Glutamatergic neuron (in vitro differentiated cells): ENCODE measurements at places on chromosomes 11 and 22. TPM values are rescaled to one million over a fixed set of nuclear protein-coding genes. Genes with fewer than 3 reads are reported as not detected.

DNA sequence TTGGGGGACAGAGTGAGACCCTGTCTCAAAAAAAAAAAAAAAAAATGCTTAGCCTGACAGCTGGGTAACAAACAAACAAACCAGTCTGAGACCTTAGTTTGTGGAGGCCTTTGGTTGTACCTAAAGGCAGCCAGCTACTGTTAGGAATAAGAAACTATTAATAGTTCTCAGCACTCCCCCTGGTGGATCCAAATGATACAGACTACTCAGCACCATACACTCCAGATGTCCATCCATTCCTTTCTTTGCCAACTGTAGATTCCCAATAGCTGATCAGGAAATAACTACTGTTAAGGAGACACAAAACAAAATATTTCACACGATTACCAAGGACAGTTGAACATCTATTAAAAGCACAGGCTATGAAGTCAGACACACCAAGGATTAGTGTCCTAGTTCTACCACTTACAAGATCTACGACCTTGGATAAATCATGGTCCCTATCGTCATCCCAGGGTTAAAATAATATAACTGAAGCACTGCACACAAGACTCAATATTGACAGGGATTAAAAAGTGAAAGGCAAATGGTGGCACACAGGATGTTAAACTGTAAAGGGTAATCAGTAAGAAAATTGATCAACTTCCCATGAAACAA is 17.2 kb downstream of the CLDN25 start:
- H3K4me1 ChIP-seq = peaks cover 6% of the 10 kb centered on the region
- no peak overlapping the region for H3K27ac ChIP-seq
- H3K4me3 ChIP-seq = no peak overlapping the region

- no peak for DNase-seq
- peaks cover 12% of the 10 kb centered on the region for H3K27me3 ChIP-seq
- H3K36me3 ChIP-seq = no peaks in the 10 kb centered on the region
- no peak overlapping the region for H3K4me3 ChIP-seq
- H3K27ac ChIP-seq = no peak overlapping the region
These were observed 67.9 kb upstream of the GRK3 start for GRCh38 chr22:25496396-25497064.

DNA sequence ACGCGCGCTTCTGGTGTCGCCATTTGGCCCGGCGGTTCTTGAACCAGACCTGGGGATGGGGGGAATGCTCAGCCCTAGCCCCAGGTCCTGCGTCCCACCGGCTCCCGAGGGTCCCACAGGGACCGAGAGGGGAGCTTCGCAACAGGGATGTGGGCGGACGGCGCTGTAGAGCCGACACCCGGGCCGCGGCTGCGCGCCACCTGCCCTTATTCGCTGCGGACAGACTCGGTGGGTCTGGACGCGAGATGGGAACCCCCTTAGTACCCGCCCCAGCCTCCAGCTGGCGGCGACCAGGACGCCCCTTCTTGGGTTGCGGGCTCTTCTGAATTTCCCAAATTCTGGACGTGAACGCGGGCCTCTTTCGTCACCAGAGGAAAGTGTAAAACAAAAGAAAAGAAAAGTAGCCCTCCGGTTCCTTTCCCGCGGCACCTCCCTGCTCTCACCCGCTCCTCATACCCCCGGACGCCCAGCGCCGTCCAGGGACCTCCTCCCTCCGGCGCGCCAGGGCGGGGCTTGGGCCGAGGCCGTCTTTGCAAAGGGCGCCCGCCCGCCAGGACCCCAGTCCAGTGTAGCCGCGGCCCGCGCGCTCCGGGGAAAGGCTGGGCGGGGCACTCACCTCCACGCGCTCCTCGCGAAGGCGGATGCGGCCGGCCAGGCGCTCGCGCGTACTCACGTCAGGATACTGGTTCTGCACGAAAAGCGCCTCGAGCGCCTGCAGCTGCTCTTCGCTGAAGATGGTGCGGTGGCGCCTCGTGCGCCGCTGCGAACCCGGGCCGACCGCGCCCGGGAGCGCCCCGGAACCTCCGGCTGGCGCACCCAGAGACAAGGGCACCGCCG is 827 bp downstream of the GSC2 start:
- DNase-seq = peak; percentile 41
- peaks cover 20% of the 10 kb centered on the region for H3K27me3 ChIP-seq

DNA sequence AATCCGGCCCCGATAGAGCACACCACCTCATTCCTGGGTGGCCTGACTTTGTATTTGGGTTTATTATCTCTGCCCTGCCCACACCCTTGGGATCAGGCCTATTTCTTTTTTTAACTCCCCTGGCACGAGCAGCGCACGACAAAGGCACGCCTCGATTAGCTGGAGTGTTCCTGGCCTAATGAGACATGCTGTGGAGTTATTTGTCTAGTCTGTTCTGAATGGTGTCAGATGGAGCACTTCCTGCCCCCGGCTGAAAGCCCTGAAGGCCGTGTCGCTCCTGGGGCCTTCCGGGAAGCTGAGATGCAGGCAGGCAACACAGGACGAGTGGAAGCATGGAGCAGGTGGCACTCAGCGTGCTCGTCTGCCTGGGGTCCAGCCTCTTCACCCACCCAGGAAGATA is 47.1 kb downstream of the LARGE1 start:
- peaks cover 23% of the 10 kb centered on the region for H3K4me1 ChIP-seq
- DNase-seq = peak; percentile 67
- peak overlapping the region; percentile 70 for H3K27ac ChIP-seq
- no peaks in the 10 kb centered on the region for H3K36me3 ChIP-seq
- peak overlapping the region; percentile 18 for H3K4me3 ChIP-seq
- H3K27me3 ChIP-seq = peaks cover 2% of the 10 kb centered on the region

DNA sequence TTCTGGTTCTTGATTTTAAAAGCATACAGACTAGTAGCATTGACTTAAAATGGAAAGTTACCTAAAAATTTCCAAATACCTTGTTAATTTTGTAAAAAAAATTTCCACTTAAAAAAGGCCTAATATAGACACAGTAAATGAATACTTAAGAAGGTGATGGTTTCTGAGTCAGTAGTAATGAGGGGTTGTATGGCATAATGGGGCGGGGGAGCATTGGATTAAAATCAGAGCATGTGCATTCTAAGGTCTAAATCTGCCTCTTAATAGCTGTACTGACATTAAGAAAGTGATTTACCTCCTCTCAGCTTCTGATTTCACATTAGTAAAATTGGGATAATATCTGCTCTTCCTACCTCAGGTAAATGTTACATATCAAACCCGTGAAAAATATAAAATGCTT is 446.5 kb downstream of the AASDHPPT start:
- H3K27me3 ChIP-seq = peaks cover 5% of the 10 kb centered on the region
- peaks cover 5% of the 10 kb centered on the region for H3K36me3 ChIP-seq
- H3K4me3 ChIP-seq = peak overlapping the region; percentile 61
- peak overlapping the region; percentile 72 for H3K27ac ChIP-seq
- peaks cover 37% of the 10 kb centered on the region for H3K4me1 ChIP-seq
- no peak for DNase-seq

DNA sequence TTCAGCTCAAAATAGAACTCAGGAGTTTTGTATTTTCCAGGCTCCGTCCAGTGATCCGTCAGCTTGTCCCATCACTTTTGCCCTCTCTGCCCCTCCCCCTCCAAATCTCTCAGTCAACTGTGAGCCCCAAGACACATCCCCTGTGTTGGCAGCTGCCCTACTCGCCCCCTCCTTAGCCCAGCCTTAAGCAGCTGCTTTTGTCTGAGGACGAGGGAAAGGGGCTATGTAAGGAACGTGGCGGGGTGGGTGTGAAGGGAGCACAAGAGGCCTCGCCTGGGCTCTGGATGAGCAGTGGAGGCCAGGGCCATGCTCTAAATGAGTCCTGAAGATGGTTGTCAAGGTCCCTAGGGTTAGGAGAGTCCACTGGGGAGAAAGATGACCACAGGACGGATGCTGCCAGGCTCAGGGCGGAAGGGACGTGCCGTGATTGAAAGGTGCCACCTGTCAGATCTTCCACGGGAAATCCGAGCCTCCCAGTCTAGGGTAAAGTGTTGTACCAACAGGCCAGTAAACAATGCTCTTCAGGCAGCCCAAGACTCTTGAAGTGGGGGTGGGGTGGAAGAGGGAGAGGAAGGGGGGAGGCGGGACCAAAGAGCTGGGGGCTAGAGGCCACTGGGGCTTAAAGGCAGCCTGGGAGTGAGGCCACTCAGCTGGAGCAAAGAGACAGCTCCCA is at the start of gene SMTNL1:
Gene SMTNL1 (plus strand): TSS at position 649 of the 673 bp plus-strand sequence. CDS start 5,048 bp downstream, outside the sequence.
- peaks cover 3% of the 10 kb centered on the region for H3K4me1 ChIP-seq
- H3K27me3 ChIP-seq = peaks cover 6% of the 10 kb centered on the region
- no peak within 1 kb of the TSS for H3K4me3 ChIP-seq
- H3K27ac ChIP-seq = no peak within 1 kb of the TSS
- peaks cover 8% of the 10 kb centered on the region for H3K36me3 ChIP-seq

DNA sequence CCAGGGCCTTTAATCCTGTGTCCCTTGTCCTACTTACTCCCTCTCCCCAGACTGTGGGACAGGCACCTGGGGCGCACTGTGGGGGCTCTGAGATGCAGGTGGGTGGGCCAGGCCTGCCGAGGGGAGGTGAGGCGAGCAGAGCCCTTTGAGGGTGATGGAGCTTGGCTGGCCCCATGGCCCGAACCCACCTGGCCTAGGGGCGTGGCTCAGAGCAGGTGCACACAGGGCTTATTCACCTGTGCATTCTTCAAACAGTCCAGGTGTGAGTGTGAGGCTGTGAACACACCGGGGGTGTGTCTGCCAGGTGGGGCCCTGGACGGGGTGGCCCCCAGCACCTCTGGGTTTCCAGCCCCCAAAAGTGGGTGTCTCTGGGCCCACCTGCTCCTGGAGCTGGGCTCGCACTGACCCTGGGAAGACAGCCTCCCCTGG is 9.0 kb upstream of the MUC5AC start:
- H3K27ac ChIP-seq = no peak overlapping the region
- no peak for DNase-seq
- H3K4me3 ChIP-seq = no peak overlapping the region
- H3K4me1 ChIP-seq = no peaks in the 10 kb centered on the region
- no peaks in the 10 kb centered on the region for H3K36me3 ChIP-seq
- peaks cover 11% of the 10 kb centered on the region for H3K27me3 ChIP-seq

DNA sequence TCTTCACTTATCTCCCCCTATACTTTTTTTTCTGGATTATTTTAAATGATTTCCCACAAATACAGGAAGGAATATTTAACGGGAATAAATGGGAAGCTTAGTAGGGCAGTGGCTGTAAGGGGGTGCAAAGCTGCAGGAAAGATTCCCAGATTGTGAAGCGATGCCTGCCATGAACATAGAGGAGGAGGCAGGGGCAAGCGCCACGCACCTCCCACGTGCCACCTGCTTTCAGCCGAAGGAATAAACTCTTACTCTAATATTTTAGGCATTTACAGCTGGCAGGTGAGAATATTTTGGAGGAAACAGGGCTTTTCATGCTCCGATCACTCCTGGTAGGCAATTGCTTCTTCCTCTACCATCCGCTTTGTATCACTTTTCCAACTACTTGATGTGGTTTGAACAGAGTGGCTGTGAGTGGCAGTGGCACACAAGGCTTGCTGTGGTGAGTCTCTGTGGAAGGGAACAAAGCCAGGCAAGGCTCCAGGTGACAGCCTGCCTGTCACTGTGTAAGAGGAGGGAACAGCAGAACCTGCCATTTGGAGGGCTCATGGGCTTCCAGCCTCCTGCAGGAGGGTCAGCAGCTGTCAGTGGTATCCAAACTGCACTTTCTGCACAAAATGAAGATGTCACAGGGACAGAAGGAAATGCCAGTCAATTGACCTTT is 54.5 kb upstream of the PLET1 start:
- H3K36me3 ChIP-seq = no peaks in the 10 kb centered on the region
- no peak overlapping the region for H3K27ac ChIP-seq
- no peak overlapping the region for H3K4me3 ChIP-seq

DNA sequence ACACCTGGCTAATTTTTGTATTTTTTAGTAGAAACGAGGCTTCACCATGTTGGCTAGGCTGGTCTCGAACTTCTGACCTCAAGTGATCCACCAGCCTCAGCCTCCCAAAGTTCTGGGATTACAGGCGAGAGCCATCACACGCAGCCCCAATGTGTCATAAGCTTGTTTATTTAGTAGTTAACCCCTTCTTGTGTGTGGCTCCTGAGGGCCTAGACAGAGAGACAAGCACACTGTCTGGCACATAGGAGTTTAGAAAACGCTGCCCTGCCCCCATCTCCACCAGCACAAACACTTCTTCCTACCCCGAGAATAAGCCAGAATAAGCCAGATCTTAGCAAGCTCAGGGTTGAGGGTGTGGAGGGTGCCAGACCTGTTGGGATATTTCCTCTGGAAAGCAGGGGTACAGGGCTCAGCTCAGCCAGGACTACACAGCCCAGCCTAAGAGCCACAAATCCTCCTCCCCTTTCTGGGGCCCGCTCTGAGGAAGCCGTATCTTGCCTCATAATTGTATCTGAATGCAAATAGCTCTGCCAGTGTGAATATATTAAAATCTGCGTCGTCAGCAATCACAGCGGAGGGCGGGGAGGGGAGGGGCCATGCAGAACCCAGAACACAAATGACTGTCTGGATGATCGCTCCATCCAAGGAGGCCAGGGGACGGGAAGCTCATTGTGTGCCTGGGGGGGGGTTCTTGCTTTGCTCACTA is 247.3 kb downstream of the MN1 start:
- no peak for DNase-seq
- H3K36me3 ChIP-seq = peaks cover 14% of the 10 kb centered on the region
- peak overlapping the region; percentile 12 for H3K27ac ChIP-seq
- H3K4me1 ChIP-seq = peaks cover 4% of the 10 kb centered on the region
- peaks cover 2% of the 10 kb centered on the region for H3K27me3 ChIP-seq

GRCh38 chr22:33853200-33854097 is 66.8 kb downstream of the LARGE1 start:
- peaks cover 57% of the 10 kb centered on the region for H3K4me1 ChIP-seq
- DNase-seq = peak; percentile 51
- H3K27ac ChIP-seq = peak overlapping the region; percentile 97
- H3K27me3 ChIP-seq = peaks cover 9% of the 10 kb centered on the region
- no peaks in the 10 kb centered on the region for H3K36me3 ChIP-seq

DNA sequence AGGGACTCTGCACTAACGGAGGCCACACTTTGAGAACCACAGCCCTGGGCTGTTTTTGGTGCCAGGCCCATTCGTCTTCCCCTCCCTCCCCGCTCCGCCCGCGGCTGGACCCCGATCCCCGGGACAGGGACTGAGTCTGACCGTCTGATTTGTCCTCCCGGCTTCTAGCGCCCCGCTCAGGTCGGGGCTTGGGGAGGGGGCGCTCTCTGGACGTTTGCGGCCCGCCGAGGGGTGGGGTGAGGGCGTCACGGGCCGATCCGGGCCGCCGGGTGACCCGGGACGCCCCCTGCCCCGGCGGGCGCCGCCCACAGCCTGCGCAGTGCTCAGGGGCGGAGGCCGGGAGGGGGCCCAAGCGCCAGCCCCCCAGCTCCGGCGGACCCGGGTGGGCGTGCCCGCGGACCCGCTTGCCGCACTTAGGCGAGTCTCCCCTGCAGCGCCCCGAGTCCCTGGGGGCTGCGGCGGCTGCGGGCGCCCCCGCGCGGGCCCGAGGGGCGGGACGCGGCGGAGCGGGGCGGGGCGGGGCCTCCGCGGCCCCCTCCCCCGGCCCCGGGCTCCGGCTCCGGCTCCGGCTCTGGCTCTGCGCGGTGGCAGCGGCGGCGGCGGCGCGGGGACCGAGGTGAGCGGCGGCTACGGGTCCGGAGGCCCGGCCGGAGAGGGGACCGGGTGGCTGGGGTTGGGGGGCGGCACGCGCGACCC is 33.7 kb upstream of the PRR5 start:
- peaks cover 7% of the 10 kb centered on the region for H3K27me3 ChIP-seq
- H3K36me3 ChIP-seq = no peaks in the 10 kb centered on the region
- H3K4me1 ChIP-seq = peaks cover 5% of the 10 kb centered on the region
- H3K4me3 ChIP-seq = no peak overlapping the region

The TSKU gene
- total RNA-seq = 29.2 TPM

The RIMBP3C gene
- total RNA-seq = 0.22 TPM

The PYGM gene
- 5.5 TPM for total RNA-seq

The WBP2NL gene
- total RNA-seq = not detected
